ENCODE measurements at places on chromosomes 12 and 14.

- peak; percentile 26 for DNase-seq
These were observed 493.5 kb upstream of the RGS6 start for GRCh38 chr14:71438684-71439083.

- DNase-seq = no peak
These were observed 362.6 kb downstream of the AEBP2 start for GRCh38 chr12:19801941-19802340.

GRCh38 chr12:95473884-95474659 is at the start of gene METAP2:
Gene METAP2 (plus strand): TSS chr12:95474152. CDS start chr12:95474180, 28 bp downstream.
- DNase-seq = peak; percentile 95

GRCh38 chr12:8081251-8081920 is 688 bp upstream of the NECAP1 start:
- DNase-seq = peak; percentile 17

DNA sequence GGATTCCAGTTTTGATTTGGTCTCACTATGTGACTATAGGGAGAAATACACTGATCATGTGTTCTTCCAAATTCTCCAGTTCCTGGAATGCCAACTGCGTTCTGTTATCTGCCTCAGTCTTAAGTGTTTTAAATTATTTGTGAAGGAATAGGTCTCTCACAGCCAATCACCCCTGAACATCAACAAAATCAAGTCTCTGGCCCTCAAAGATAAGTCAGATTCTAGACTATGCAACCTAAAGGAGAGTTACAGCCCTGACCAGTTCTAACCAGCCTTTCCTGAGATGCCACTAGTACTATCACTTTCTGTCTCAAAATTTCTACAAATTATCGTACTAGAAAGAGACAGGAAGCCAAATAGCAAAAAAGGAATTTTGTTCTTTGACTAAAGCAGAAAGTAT is 22.3 kb downstream of the ZFC3H1 start:
- DNase-seq = no peak

- DNase-seq = peak; percentile 5
These were observed 1081.5 kb downstream of the VRK1 start for GRCh38 chr14:97878727-97879126.

DNA sequence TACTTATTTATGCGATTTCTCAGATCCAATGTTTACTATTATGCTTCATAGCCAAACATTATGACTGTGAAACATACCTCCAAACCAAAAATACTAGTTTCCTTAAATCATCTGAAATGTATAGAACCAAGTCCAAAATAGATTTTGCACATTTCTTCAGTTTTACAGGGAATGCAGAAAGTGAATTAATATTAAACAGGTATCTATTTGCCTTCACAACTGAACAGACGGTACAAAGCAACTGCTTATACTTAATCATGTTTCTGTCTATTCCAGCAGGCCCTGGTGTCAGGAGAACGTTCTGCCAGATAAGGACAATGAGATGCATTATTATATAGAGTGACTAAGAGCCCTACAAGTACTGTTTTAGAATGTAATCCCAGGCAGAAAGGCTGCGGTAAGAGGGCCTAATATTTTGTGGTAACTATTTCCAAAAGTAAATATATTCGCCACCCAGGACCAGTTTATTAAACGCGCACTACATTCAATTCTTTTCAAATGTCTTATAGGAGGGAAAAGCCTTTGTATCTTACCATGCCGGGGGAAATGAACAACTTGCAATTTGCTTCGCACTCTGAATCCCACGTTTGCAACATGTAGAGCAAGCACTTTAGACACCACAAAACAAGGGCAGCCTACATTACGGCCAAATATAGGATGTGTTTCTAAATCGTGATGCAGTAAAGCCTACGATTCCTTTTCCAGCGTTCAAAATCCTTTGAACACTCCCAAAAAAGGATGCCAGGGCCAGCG is 1.5 kb downstream of the CORO1C start:
- DNase-seq = peak; percentile 79

DNA sequence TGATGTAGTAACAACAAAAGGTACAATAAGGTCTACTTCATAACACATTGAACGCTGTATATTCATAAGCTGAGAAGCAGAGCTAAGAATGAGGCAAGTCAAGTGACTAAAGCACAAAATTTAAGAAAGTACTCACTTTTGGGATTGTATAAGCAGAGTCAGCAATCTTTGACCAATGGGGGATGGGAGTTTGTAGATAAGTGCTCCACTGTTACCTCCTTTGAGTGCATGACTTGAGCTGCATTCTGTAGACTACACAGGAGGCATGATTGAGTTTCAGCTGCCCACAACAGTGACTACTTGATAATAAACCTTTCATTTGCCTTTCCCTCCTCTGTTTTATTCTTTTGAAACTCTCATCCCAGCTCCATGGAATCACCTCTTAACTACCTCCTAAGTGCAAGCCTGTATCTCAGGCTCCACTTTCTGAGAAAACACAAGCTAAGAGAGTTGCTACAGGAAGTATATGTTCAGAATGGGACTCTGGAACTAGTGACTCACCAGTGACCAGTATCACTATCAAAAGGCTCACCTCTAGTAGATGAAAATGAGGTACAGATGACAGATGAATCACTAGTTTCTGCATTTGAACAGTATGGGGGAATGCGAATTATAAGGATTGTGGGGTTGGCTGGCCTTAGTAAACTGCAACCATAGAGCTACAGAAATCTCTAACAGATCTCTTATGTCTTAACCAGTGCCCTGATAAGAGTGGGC is 49.2 kb downstream of the SLC35F4 start:
- no peak for DNase-seq

GRCh38 chr12:29286081-29286790 is 94.7 kb downstream of the ERGIC2 start:
- DNase-seq = no peak

- DNase-seq = no peak
These were observed 11.5 kb downstream of the ZFHX2 start for GRCh38 chr14:23540141-23540469.

DNA sequence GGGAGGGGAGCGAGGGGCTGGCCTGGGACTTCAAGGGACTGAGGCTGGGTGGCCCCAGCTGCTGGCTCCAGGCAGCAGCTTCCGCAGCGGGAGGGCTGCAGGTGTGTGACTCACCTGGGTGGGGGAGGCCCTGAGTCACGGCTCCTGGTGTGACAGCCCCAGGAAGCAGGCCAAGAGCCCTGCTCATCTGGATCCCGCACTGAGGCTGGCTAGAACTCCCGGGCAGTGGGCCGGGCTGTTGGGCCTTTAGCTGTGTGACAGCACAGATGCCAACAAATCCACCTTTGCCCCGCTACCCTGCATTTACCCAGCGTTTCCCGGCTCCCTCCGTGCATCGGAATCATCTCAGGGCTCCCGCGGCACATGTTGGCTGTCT is 180.0 kb upstream of the PRMT8 start:
- DNase-seq = no peak

GRCh38 chr12:115394496-115395220 is 710.7 kb upstream of the TBX3 start:
- no peak for DNase-seq

GRCh38 chr14:66649498-66649897 is 141.6 kb downstream of the GPHN start:
- no peak for DNase-seq

GRCh38 chr12:116551952-116552772 is 7.0 kb upstream of the MAP1LC3B2 start:
- DNase-seq = no peak

DNA sequence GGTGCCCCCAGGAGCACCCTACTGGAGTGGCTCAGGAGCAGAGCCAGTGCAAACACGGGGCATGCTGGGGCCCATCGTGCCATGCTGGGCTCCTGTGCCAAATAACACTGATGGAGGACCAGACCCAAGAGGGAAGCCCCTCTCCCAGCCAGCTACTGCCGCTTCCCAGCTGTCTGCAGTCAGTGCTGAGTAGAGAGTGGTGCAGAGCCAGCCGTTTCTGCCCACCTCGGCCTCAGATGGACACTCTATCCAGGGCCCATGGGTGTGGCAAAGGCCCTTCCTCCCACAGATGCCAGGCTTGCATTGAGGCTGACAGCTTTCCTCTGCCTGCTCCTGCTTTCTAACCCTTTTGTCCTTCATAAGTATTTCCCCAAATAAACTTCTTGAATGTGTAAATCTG is 13.2 kb downstream of the CLBA1 start:
- no peak for DNase-seq

- peak; percentile 5 for DNase-seq
These were observed 9.2 kb downstream of the TUNAR start for GRCh38 chr14:95885866-95886265.

- DNase-seq = no peak
These were observed 725.7 kb downstream of the C12orf50 start for GRCh38 chr12:87303396-87304012.

- no peak for DNase-seq
These were observed 229.8 kb downstream of the RASSF9 start for GRCh38 chr12:85606455-85606854.

DNA sequence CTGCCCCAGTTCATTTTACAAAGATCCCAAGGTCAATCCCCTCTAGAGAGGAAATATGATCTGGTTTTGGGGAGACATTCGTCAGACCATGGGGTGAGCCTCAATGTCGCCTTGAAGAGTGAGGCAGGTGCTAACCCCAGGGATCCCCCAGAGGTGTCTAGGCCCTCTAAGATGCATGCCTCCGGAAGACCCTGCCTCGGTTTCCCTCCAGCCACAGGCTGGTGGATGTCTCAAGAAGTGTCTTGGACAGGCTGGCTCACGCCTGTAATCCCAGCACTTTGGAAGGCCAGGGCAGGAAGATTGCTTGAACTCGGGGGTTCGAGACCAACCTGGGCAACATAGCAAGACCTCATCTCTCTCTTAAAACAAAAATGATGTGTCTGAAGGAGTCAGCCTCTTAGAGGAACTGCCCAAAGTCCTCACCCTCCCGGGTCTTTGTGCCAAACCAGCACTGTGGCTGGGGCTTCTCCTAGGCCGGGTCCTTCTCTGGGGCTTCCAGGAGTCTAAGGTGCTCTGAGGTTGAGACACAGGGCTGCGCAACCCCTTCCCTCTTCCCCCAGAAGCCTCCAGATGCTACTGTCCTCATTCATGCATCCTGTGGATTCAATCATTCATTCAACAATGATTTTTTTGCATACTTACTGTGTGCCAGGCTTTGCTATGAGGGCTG is 24.7 kb upstream of the BEGAIN start:
- DNase-seq = no peak

DNA sequence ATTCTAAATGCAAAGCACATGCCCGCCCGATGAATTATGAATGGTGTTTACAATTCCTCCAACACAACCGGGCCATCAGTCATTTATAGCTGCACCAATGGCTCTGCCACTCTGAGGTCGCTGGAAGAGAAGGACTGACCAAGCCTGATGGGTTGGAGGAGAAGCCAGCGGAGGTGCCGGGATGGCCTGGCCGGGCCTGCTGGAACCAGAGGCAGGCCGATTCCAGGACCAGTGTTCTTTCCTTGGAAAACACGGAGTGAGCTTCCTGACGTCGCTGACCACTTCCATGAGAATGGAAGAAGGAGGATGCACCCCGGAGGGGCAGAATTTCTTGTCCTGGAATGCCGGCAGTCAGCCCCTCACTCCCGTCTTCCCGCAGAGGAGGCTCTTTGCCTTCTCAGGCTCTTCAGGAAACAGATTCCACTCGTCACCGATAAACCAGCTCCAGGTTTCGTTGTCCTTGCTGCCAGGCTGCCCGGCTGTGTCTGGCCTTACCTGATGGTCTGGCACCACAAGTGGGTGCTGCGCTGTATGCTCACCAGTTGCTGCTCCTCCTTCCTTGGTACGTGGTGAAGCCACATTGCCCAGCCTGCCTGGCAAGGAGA is 358.5 kb upstream of the SFSWAP start:
- DNase-seq = no peak

- no peak for DNase-seq
These were observed 19.5 kb upstream of the PPFIBP1 start for GRCh38 chr12:27504507-27504906.

- DNase-seq = no peak
These were observed 38.7 kb upstream of the PRMT8 start for GRCh38 chr12:3452348-3452747.

GRCh38 chr12:110369992-110370391 is 33.5 kb downstream of the ANAPC7 start:
- no peak for DNase-seq

DNA sequence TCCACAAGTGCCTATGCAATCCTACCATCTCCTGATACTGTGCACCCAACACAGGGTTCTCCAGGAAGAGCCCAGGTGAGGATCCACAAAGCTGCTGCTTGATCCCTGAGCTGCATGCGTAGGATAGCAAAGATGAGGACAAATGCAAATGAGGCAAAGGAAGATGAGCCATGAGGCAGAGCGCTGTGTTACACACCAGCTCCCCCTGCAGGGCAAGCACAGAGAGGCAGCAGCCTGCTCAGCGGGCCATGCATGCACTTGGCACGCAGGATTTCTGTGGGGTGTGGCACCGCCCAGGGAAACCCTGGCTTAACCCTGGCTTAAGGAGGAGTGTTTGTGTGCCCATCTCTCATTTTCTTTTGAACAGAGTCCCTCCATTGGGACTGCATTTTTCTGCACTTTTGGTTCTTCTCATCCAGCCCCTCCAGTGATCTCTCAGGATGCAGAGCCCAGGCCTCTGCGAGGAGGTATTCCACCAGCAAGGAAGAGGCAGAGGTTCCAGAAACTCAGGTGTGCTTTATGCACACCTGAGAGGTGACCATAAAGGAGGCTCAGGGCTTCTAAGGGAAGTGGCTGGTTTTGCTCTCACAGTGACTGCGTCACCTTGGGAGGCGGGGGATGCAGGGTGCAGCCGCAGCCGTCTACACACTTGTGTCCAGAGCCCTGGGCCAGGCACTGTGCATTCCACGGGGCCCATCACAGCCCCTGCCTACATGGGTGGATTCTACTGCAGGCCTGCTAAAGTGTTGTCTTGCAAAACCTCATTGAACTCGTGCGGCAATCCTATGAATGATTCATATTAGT is 973.3 kb upstream of the TMEM132C start:
- peak; percentile 29 for DNase-seq

GRCh38 chr12:99959549-99960170 is 25.1 kb downstream of the ANKS1B start:
- DNase-seq = no peak

DNA sequence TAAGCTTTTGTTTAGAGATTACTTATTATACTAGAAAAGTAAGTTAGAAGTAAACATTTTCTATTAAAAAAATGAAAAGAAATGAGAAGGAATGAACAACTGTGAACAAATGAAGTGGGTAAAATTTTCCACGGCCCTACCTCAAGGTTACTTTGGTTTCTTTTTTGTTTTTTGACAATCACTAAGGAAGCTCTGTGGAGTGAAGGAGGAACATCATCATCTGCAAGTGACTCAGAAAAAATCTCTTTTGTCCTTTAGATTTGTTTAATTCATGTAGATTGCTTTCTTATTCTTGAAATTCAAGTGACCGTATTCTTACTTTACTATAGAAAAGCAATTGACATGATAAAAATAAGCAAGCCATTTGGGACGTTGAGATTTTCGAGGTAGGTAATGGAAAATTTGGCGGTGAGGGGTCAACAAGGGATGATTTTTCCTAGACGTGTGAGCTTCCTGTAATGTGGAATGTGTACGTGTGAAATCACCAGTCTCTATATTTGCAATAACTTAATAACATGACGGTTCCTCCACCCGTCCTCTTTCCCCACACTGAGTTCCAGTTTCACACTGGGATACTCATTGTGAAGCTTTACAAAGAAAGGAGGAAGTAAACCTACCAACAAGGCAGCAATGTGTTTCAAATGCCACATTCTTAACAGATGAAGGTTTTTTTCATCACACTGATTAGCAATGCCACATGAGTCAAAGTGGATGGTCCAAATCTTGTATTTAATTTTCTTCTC is 62.3 kb upstream of the EGLN3 start:
- peak; percentile 35 for DNase-seq

All from globus pallidus (tissue), 1 donor.